MG63 (cell line): ENCODE measurements at places on chromosomes 3 and 15. TPM values are rescaled to one million over a fixed set of nuclear protein-coding genes. Genes with fewer than 3 reads are reported as not detected.

DNA sequence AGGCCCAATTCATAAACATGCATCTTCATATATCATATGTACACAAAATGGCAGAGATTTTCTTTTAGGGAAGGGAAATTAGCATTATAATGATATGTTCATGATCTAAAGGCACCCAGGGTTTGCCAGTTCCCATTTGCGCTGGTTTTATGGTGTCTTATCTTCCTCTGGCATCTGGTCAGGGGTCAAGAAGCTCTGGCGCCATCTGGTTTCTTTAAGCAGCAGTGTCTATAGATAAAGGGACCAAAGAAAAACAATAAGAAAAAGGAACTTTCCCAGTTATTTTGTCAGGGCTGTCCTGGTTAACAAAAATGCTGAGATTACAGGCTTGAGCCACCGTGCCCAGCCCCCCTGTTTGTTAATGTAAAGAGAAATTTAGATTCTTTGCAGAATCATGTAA, 3.3 kb upstream of the DCP1A start:
- DNase-seq: no peak

GRCh38 chr3:160797356-160797755, 41.3 kb downstream of the PPM1L start:
- no peak for DNase-seq

TMCO5A gene
- total RNA-seq: not detected in 2 replicates

DNA sequence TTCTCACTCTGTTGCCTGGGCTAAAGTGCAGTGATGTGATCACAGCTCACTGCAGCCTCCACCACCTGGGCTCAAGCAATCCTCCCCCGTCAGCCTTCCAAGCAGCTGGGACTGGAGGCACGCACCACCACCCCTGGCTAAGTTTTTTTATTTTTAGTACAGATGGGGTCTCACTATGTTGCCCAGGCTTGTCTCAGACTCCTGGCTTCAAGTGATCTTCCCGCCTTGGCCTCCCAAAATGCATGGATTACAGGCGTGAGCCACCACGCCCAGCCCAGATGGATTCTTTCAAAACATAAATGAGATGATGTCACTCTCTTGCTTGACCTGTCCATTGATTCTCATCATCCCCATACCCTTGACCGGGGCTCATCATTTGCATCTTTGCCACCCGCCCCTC, 72.6 kb upstream of the SLC6A6 start:
- no peak for DNase-seq

- DNase-seq: no peak
These were observed 176.1 kb upstream of the CHL1 start for GRCh38 chr3:20421-20820.

- DNase-seq: peak; percentile 89
These were observed 78.3 kb upstream of the TPM1 start for GRCh38 chr15:62964251-62964650.

SLC24A5 gene
- total RNA-seq: not detected in 2 replicates
